Stimulated activated CD8-positive, alpha-beta memory T cell treated with anti-CD3 and anti-CD28 coated beads, Interleukin-4, amount 100 ng/mL, for 4 hours (primary cell): ENCODE measurements at places on chromosomes 6 and 20.

- DNase-seq = no peak
Observed at GRCh38 chr6:11416936-11417576, 120.5 kb upstream of the TMEM170B start.

DNA sequence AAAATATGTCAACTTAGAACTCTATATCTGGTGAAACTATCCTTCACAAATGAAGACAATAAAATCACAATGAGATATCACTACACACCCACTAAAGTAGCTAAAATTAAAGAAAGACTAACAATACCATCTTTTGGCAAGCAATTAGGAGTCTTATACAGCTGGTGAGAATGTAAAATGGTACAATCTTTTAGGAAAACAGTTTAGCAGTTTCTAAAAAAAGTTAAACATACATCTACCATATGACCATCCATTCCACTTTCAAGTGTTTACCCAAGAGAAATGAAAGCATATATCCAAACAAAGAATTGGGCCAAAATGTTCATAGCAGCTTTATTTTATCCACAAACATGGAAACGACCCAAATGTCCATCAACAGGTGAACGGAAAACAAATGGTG, 13.8 kb upstream of the EEF1A1 start:
- no peak for DNase-seq

- DNase-seq = no peak
Observed at GRCh38 chr6:51844336-51844735, 243.1 kb downstream of the PKHD1 start.

DNA sequence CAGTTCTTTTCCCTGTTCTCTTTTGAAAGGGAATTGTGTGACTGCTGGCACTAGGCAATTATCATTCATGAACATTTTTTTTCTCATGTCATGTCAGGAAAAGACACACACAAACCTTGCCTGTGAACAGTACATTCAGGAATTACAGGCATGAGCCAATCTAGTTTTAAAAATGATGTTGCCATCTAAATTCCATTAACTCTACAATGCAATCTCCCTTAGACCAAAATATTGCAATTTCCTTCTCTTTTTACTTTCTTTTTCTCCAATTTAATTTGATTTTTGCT, 127.5 kb upstream of the STMND1 start:
- DNase-seq = no peak

DNA sequence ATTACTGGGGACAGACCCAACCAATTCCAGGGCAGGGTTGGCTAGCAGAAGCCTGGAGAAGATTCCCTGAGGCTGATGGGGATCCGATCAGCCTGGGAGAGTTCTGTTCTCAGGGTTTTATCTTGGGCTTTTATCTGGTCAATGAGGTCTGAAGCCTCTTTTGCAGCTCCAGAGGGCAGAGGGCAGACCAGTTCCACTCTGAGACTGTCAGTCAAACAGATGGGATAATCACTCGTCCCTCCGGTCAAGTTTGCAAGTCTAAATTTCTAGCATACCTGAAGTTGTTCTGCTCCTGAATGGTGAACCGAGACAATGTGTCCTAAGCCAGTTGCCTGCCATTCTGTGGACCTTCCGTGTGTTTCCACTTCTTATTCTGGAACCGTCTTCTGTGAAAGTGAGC, 3.0 kb upstream of the MAS1 start:
- DNase-seq = no peak

DNA sequence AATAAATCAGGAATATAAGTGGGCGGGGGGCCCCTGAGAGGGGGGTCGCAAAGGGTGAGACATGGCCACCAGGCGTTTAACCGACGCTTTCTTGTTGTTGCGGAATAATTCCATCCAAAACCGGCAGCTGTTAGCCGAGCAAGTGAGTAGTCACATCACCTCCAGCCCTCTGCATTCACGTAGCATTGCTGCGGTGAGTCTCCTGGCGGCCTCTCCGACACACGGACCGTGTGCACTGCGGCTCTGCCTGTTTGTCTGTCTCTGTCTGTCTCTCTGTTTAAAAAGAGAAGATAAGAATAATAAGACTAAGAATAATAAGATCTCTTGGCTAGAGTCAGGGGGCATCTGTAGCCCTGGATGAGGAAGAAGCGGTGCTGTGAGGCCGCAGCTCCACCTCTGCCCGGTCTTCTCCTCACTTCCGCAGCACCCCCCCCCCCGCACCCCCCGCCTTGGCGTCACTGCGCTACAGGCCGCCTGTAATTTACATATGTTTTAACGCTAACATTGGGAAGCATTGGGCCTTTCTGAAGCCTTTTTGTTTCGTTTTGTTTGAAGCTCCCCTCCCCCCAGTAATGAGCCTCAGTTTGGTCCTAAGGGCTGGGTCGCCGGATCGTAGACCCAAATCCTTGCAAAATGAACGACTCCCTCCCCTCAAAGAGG, 993 bp downstream of the STX16 start:
- DNase-seq = peak; percentile 47

DNA sequence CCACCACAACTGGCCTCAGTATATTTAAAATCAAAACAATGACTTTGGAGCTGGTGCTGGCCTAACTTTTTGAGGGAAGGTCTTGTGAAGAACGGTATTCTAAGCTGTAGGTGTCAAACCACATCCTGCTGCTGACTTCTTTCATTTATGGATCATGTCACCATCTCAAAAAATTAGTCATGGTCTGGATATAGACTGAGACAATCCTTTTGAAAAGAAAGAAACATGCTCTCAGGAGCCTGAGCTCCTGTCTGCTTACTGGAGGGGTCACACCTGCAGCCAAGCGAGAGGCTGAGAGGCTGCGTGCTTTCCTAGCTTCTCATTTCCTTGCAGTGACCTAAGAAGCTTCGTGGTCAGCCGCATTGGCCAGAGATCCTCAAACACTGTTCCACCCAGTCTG, 55.2 kb downstream of the TIAM2 start:
- no peak for DNase-seq

DNA sequence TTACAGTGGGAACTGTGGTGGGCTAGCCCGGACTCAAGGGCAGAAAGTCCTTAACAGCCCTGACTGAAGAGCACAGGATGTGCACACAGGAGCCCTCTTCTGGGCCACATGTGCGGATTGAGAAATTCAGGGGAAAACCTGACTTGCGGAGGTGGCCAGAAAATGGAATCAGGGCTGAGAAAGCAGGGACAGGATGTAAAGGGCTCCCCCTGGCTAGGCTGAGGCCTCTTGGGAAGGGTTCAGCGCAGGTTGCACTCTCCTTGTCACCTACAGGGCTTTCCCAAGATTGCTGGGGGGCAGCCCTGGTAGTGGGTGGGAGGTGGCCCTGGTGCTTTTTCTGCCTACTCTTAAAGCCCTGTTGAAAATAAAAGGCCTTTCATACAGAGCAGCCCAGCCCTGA, 251.2 kb downstream of the SLC24A3 start:
- DNase-seq = no peak

- DNase-seq = no peak
Observed at GRCh38 chr20:3734111-3734843, 1.8 kb downstream of the HSPA12B start.

- no peak for DNase-seq
Observed at GRCh38 chr6:161272635-161273273, 1.1 kb downstream of the AGPAT4 start.

- DNase-seq = no peak
Observed at GRCh38 chr6:107398001-107398400, 61.4 kb downstream of the PDSS2 start.

DNA sequence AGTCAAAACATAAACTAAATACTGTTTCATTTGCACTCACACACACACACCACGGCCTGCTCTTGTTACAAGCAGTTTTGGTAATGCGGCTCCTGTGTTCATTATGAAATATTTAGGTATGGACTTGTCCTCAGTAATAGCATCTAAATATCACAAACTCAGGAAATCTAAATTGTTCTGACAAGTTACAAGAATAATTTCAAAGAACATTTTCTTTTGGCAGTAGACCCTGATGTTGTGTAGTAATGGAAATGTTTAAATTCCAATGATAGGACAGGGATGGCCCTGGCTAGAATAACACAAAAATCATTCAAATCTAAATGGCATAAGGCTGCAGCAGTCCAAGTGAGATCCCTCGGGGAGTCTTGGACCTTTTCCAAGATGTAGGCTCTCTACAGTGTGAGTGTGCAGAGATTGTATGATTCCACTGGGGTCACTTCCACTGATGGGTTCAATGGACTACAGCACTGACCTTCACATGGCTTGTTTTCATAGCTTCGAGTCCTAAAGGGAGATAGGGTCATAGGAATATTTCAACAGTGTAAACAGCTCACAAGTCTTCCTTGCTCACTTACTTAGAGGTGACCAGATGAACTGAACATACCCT, 210.6 kb upstream of the PLCB4 start:
- no peak for DNase-seq

- DNase-seq = no peak
Observed at GRCh38 chr6:154318721-154319120, 37.9 kb downstream of the IPCEF1 start.

DNA sequence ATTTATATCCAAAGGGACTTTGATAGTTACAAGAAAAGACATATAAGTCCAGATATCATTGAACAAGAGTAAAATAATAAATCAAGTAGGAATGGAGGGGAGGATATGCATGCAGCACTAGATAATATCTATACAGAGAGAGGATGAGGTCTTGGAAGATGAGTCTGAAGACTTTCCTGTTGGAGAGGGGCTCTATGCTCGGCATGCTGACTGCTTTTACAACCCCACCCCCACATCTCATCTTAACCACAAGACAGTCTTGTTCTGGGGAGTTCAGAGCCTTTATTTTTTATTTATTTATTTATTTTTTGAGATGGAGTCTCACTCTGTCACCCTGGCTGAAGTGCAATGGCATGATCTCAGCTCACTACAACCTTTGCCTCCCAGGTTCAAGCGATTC, 48.4 kb upstream of the IER3 start:
- no peak for DNase-seq

GRCh38 chr6:144753023-144753705, 468.0 kb downstream of the UTRN start:
- DNase-seq = no peak

DNA sequence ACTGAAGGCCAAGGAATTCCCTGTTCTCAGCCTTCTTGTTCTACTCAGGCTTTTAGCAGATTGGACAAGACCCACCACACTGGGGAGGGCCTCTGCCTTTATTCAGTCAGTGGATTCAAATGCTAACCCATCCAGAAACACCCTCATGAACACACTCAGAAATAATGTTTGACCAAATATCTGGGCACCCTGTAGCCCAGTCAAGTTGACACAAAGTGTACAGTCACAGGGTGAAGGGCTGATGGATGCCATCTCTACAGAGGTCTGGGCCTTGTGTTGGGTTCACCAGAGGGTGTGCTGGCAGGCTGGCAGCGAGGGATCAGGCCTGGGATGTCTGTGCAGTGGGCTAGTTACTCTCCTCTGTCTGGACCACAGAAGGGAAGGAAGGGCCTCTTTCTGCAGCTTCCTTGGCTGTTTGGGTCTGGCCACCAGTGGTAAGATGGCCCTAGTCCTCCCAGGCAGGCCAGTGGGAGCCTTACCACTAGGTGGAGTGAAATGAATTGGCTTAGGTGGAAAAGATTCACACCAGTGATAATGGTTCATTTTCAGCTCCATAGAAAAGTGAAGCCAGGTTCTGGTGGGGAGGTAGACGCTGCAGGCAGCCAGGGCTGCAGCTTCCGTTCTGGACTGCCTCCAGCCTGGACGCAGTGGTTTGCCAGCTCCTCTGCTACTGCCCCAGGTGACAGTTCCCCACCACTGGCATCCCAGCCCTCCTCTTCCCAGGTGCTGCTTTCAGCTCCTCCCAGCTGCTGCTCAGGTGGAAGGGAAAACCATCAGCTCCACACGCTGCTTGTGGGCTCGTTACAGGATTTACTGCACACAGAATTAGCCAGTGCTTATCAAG, 9.2 kb downstream of the TUBB2A start:
- DNase-seq = no peak

DNA sequence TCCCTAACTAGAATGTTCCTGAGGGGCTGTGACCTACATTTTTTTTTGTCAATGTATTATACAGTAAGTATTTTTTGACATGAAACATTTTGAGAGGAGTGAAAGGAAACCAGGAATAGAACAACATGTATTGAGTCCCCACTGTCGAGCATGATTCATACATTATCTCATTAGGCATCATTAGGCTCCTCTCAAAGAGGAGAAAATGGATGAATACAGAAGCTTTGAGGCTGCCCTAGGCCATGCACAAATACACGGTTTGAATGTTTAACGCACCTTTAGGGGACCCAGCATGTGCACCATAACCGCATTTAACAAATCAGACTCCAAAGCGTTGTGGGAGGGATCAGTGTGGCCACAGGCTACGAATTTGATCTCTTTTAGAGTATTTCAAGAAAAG, 87.8 kb downstream of the TBXT start:
- no peak for DNase-seq

GRCh38 chr6:155222506-155222905, 41.3 kb upstream of the CLDN20 start:
- DNase-seq = no peak

- no peak for DNase-seq
Observed at GRCh38 chr20:63589261-63590217, 15.5 kb upstream of the HELZ2 start.

- no peak for DNase-seq
Observed at GRCh38 chr6:113202852-113203714, 654.1 kb upstream of the MARCKS start.
